ENCODE measurements at places on chromosomes 2 and 18. TPM values are rescaled to one million over a fixed set of nuclear protein-coding genes. Genes with fewer than 3 reads are reported as not detected.

DNA sequence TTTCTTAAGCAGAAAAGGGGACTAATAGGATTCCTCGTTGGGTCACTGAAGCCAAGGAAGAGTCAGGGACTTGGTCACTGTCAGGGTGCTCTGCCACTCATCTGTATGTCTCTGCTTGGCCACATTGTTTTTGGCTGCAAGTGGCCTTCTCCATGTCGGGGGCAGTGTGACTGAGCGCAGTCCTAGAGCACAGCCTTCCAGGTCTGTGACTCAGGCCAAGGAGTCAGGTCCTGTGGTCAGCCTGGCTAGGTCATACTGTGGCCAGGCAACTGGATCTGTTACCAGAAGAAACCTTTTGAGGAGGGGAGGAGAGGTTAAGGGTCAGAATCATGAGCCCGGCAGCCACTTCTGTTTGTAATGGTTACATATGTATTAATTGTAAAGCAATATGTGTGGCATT is 61.3 kb downstream of the GALNT1 start:
- no peak for ATAC-seq

GRCh38 chr2:176284461-176285049 is 15.3 kb downstream of the MTX2 start:
- ATAC-seq, result no peak

DNA sequence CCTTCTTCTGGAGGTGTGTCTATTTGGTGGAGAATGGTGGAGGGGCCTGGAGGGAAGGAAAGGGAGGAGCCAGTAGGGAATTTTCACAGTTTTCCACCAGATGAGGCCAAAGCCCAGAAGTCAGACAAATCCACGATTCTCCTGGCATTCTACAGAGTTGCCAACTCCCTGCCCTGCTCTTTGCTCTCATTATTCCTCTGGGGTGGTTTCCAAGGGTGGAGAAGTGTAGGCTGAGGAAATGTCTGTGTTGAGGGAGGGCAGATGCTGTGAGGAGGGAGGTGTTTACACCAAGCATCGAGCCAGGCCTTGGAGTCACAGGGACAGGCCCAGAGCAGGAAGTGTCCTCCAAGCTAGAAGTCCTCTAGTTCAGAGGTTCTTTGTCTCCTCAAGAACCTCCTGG is 124.1 kb upstream of the LGALSL start:
- no peak for ATAC-seq

DNA sequence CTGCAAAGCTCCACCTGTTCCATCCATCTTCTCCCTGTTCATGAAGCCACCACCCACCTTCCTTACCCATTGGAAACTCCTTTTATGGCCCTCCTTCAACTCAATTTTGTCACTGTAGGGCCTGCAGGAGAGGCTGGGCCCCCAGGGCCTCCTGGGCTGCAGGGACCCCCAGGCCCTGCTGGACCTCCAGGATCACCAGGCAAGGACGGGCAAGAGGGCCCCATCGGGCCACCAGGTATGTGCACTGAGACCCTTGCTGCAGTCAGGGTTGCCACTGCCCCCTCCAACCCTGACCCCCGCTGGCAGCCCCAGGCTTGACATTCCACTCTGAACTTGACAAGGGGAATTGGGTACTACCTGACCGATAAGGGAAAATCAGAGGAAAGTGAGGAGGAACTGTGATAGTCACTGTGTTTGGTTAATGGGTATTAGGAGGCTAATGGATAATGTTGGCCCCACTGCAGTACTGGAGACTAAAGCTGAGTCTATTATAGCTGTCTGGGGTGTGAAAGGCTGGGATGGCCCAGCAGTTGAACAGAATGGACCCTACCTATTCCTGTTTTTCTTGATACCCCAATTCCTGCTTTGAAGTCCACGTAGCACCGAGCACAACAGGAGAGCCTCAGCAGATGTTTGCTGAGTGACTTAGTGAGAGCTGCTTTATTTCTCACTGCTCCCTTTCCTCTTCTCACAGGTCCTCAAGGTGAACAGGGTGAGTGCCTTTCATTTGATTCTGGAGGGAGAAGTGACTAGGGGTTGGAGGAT is 2.1 kb upstream of the KHK start:
- ATAC-seq, result no peak

GRCh38 chr2:144455987-144456386 is 63.9 kb downstream of the ZEB2 start:
- no peak for ATAC-seq

- no peak for ATAC-seq
Observed at GRCh38 chr2:9279426-9279825, 72.8 kb downstream of the ASAP2 start.

The CCL20 gene
- 137 TPM for total RNA-seq

The CERKL gene
- total RNA-seq, result not detected

The KCNIP3 gene
- not detected for total RNA-seq

The HOXD8 gene
- not detected for total RNA-seq

The USP14 gene
- 51.0 TPM for total RNA-seq

The TLX2 gene
- 0.39 TPM for total RNA-seq

The FAM237A gene
- not detected for total RNA-seq

The PARD6G gene
- 1.5 TPM for total RNA-seq

The PSMA8 gene
- total RNA-seq, result 0.58 TPM

All from activated T-helper 17 cell treated with anti-CD3 and anti-CD28 coated beads, Interleukin-2, amount 50 U/mL, for 72 hours (primary cell).